ENCODE measurements at places on chromosomes 2 and 18. TPM values are rescaled to one million over a fixed set of nuclear protein-coding genes. Genes with fewer than 3 reads are reported as not detected.

GRCh38 chr2:232466221-232466620, 10.3 kb downstream of the ALPI start:
- no peak for DNase-seq

DNA sequence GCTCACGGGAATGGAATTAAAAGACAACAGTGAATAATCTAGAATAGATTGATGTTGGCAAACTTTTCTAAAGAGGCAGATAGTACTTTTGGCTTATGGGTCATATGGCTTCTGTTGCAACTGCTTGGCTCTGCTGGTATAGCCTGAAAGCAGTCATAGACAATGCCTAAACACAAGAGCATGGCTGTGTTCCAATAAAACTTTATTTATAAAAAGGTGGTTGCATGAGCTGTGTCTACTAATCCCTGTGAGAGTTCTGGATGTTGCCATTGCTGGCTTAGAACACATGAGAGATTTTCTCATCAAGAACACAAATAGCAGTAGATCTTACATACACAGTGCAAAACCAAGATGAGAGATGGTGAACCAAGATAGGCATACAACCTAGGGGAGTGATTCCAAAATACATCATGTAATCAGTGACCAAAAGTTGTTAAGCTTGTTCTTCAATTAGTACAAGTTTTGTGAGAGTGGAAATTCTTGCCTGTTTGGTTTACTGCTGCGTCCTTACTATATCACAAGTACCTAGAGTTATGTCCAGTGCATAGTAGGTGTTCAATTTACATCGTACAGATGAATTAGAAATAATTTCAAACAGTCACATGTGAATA, 380.0 kb downstream of the METTL4 start:
- no peak for DNase-seq

The PRKRA gene
- 55.6 TPM for total RNA-seq

- DNase-seq, result no peak
Observed at GRCh38 chr2:107402330-107402729, 424.4 kb upstream of the RGPD4 start.

The TLK1 gene
- 61.8 TPM for total RNA-seq

The IL37 gene
- not detected for total RNA-seq

DNA sequence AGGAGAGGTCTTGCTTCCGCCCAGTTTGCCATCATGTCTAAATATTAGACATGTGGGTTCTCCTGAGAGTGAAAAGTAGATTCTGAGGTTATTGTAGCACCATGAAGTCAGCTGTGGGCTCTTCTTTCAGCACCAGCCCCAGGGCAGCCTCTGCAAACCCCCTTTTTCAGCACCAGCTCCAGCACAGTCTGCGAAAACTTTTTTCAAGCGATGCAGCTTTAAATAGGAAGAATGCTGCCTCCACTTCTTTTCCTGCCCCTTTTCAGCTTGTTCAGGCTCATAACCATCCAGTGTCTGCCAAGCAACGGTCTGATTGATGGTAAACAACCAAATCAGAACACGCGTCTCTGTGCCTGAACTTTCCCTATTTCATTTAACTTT, at the start of gene COL5A2:
TSS of gene COL5A2 (minus strand) at position 192 of the 381 bp plus-strand sequence. CDS start at position 35, 157 bp downstream.
- DNase-seq, result peak; percentile 49

DNA sequence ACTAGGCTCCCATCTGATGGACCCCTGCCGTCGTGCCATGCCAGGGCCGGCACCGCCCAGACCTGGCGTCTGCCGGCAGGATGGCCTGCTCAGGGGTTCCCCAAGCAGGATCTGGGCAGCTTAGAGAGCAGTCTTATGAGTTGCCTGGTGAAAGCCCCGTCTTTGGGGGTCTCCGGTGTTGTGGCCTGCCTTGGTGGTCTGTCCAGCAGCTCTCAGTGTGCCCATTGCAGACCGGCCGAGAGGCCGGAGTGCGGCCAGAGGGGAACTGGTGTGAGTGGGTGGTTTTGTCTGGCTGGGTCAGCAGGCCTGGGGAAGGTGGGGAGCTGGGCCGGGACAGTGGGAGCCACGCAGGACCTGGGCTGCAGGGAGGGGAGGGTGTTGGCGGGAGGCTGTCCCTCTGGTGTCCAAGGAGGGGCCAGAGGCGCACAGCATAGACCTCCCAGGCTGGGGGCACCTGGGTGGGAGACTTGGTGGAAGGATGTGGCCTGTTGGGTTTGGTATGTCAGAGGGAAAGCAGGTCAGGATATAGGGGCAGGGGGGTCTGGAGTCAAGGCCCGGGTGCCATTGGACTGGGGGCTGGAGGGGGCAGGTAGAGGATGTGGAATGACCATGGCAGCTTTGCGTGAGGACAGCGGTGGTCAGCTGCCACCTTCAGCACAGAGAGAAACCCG, 16.5 kb downstream of the GPC1 start:
- peak; percentile 62 for DNase-seq

The PDCL3 gene
- 24.7 TPM for total RNA-seq

The RNU2-63P gene
- 3.3 TPM for total RNA-seq

The LINC00305 gene
- total RNA-seq, result not detected
